K562 (cell line): ENCODE measurements at places on chromosomes 12 and 14. TPM values are rescaled to one million over a fixed set of nuclear protein-coding genes. Genes with fewer than 3 reads are reported as not detected.
A peak's percentile ranks its signal among the peaks of the same experiment; 100 is the strongest.

GRCh38 chr14:54682578-54682977, 115.7 kb downstream of the SAMD4A start:
- no peak overlapping the region for H3K27ac ChIP-seq
- peaks cover 18% of the 10 kb centered on the region; the same call in 2 of the 3 replicates for H3K36me3 ChIP-seq
- no peaks in the 10 kb centered on the region for H3K27me3 ChIP-seq
- H3K4me1 ChIP-seq, result no peaks in the 10 kb centered on the region; the same call in 1 of the 2 replicates

The RNU4-1 gene
- not detected in 2 replicates for polyA plus RNA-seq

DNA sequence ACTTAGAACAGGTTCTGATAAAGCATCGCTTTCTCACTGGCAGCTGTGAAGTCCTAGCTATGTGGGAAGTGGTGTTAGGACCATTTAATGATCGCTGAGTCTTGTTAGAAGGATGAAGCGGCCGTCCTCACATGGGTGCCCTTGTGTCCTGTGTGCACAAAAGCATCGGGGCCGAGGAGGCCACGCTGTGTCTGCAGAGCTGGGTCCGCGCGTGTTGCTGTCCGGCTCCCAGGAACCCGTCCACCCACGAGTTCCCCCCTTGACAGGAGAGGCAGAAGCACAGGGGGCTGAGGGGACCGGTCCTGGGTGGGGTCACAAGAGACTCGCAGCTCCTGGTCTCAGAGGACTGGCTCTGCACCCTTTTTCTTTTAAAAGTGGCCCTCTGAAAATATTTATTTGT, 90.4 kb downstream of the ADGRD1 start:
- no peak for DNase-seq
- H3K27ac ChIP-seq, result no peak overlapping the region

The CFAP73 gene
- polyA plus RNA-seq, result not detected in 2 replicates

GRCh38 chr14:70289138-70289537, 70.3 kb downstream of the COX16 start:
- H3K27me3 ChIP-seq, result no peaks in the 10 kb centered on the region
- DNase-seq, result no peak
- no peaks in the 10 kb centered on the region for H3K36me3 ChIP-seq
- H3K4me1 ChIP-seq, result no peaks in the 10 kb centered on the region
- H3K4me3 ChIP-seq, result no peak overlapping the region

The SMAGP gene
- 33.6 and 35.3 TPM in 2 replicates for polyA plus RNA-seq

DNA sequence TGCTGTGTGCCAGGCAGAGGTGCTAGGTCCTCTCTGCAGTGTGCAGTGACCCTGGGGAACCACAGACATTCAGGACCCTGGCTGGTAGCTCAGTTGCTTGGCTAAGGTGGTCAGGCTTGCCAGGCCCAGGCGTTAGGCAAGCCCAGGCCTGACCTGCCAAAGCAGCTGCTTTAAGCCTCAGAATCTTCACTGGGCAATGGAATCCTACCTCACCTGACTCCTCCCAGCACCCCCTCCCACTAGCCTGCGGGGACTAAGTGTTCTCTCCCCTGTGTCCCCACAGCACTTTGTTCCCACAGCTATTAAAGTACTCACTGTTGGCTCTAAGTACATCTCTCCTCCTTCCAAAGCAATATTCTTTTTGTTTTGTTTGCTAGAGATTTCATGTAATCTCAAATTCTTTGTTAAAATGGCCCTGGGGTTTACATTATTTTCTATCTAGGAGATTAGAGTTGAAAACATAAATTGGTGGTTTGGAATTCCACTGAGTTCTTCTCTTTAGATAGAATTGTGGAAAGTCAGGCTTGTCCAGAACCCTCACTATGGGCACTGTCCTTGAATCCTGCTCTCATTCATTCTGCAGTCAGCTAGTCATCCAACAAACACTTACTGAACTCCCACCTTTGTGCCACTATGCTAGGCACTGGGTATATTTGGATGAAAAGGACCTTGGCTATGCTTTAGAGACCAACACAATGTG, 44.4 kb downstream of the DGLUCY start:
- H3K4me1 ChIP-seq, result peaks cover 6% of the 10 kb centered on the region
- no peak for DNase-seq
- peaks cover 42% of the 10 kb centered on the region; the same call in 1 of the 3 replicates for H3K36me3 ChIP-seq
- H3K27ac ChIP-seq, result no peak overlapping the region
- H3K4me3 ChIP-seq, result no peak overlapping the region

The SPTLC2 gene
- 8.6 and 14.0 TPM in 2 replicates for polyA plus RNA-seq

DNA sequence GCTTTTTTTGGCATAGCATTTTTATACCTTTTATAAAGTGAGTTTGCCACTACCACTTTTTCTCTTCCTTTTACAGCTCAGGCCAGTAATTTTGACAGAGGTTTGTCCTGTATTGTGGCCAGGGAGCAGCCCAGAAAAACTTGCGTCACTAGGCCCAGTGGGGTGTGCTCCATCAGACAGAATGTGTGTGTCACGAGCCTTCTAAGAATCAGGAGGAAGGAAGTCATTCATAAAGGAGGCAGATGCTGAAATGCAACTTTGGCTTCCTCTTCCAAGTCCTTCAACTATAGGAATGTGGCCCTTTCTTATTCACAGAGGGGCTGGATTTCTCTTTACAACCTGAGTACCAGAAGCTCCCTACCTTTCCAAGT, 10.1 kb upstream of the RAB35 start:
- H3K27me3 ChIP-seq, result no peaks in the 10 kb centered on the region
- H3K36me3 ChIP-seq, result peaks cover 52% of the 10 kb centered on the region
- H3K27ac ChIP-seq, result no peak overlapping the region
- no peaks in the 10 kb centered on the region for H3K4me1 ChIP-seq
- DNase-seq, result no peak

The LRP1-AS gene
- polyA plus RNA-seq, result not detected in 2 replicates

DNA sequence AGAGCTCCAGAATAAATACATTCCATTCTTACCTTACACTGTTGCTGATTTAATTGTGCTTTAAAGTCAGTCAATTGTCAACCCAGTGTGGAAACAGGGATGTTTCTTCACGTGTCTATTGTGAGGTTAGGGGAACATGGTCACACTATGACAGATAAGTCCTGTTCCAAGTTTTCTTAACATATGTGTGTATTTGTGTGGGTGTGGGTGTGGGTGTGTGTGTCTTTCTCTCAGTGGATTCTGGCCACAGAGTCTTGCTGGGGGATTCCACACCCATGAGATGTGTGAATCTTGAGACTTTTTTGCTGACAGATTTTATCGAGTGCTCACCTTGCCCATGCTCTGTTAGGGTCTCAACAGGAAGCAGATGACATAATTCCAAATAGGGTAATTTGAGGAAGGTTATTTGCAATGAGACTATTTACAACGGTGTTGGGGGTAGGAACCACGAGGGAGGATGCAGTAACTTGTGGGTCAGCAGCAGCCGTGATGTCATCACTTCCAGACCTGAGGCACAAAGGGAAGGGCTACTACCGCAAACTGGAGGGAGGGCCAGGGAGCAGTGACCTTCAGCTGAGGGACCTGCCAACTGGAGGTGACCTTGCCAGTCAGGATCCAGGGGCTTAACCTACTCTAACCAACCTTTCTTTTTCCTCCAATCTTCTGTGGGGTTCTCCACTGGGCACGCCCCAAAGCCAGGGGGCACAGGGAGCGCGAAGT, 1.9 kb upstream of the VRK1 start:
- H3K27me3 ChIP-seq, result no peaks in the 10 kb centered on the region; the same call in 1 of the 2 replicates
- no peak for DNase-seq
- no peak overlapping the region for H3K4me3 ChIP-seq
- H3K4me1 ChIP-seq, result peaks cover 10% of the 10 kb centered on the region; the same call in 1 of the 2 replicates

The LRP10 gene
- polyA plus RNA-seq, result 12.7 and 15.9 TPM in 2 replicates

DNA sequence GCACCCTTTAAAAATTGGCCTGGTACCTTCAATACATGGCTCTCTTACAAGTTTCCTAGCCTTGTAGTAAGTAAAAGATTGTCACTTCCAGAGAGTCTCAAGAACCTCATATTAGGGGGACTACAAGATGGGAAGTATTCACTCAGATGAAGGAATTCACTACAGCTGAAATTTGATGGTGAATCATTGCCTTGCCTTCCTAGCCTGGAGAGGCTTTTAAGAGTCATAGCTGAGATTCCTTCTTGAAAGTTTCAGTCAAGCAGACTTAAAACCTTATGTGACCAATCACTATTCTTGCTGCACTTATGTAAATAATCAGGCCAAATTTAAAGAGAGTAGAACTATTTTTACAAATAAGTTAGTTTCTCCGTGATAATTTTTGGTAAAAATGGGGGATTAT, 451.6 kb downstream of the TRHDE start:
- no peaks in the 10 kb centered on the region for H3K4me1 ChIP-seq
- H3K4me3 ChIP-seq, result no peak overlapping the region
- DNase-seq, result no peak
- H3K36me3 ChIP-seq, result no peaks in the 10 kb centered on the region
- no peak overlapping the region for H3K27ac ChIP-seq

DNA sequence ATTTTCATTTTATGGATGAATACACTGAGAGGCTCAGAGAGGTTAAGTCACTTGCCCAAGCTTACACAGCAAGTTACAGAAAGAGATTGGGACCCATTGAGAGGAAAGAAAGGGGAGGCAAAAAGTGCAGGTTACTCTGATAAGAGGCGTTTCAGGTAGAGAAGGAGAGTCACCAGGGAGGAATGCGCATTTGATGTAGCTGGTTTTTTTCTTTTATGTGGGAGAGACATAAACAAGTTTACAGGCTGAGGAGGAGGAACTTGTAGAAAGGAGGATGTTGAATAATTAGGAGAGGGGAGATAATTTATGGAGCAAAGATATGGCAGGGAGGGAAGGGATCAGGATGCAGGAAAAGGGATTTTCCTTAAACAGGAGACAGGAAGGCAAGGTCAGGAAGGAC, 297.0 kb downstream of the PCNX1 start:
- no peaks in the 10 kb centered on the region for H3K4me1 ChIP-seq
- H3K27me3 ChIP-seq, result no peaks in the 10 kb centered on the region
- H3K27ac ChIP-seq, result no peak overlapping the region
- no peak overlapping the region for H3K4me3 ChIP-seq
- no peak for DNase-seq

The RTL1 gene
- polyA plus RNA-seq, result not detected in 2 replicates

The IFI27L1 gene
- 25.0 and 25.6 TPM in 2 replicates for polyA plus RNA-seq

GRCh38 chr12:6547987-6548386, 7.9 kb downstream of the IFFO1 start:
- no peaks in the 10 kb centered on the region for H3K36me3 ChIP-seq
- no peak for DNase-seq
- peaks cover 59% of the 10 kb centered on the region for H3K4me1 ChIP-seq
- H3K27me3 ChIP-seq, result no peaks in the 10 kb centered on the region

DNA sequence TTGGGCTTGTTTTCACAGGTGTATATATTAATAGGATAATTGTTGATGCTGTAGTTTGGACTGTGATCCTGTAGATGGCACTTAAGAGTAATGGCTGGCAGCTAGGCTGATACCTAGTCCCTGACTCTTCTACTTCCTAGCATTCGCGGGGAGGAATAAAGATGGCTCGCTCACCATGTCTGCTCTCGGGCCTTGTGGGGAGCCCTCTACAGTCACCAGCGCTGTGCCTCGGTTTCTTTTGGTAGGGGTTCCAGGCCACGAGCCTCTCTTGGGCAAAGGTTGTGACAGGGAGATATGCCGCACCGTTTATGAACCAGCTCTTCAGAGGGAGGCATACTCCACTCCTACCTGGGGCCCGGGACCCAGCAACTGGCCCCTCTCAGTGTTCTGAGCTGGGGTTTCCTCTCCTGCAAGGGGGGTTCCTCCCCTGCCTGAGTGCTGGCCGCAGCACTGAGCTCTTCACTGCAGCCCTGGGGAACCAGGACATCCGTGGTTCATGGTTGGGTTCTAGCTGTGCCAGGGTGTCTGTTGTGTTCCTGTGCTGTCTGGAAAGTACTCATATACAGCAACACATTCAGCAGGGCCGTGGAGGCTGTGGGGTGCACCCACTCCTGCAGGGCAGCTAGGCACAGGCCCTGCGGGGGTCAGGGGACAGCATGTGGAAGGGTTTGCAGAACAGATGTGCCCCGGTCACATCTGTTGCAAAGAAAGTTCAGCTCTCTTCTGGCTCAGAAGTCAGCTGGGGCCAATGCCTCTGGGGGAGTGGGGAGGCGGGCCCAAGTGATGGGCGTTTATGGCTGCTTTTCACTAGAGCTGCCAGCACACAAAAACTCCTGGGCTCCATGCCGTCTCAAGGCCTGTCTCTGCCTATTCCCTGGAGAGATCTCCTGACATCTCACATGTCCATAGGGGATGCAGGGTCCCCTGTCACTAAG, 147.9 kb downstream of the PPFIA2 start:
- H3K4me1 ChIP-seq, result no peaks in the 10 kb centered on the region
- no peak overlapping the region for H3K27ac ChIP-seq
- no peaks in the 10 kb centered on the region for H3K27me3 ChIP-seq

The SERPINA9 gene
- not detected in 2 replicates for polyA plus RNA-seq

GRCh38 chr12:104991565-104992128, 5.5 kb downstream of the NOPCHAP1 start:
- H3K36me3 ChIP-seq, result peaks cover 84% of the 10 kb centered on the region
- H3K4me1 ChIP-seq, result no peaks in the 10 kb centered on the region
- H3K4me3 ChIP-seq, result no peak overlapping the region
- H3K27ac ChIP-seq, result no peak overlapping the region
- DNase-seq, result no peak

The SPIC gene
- polyA plus RNA-seq, result not detected in 2 replicates

The CD63 gene
- 501 and 655 TPM in 2 replicates for polyA plus RNA-seq

DNA sequence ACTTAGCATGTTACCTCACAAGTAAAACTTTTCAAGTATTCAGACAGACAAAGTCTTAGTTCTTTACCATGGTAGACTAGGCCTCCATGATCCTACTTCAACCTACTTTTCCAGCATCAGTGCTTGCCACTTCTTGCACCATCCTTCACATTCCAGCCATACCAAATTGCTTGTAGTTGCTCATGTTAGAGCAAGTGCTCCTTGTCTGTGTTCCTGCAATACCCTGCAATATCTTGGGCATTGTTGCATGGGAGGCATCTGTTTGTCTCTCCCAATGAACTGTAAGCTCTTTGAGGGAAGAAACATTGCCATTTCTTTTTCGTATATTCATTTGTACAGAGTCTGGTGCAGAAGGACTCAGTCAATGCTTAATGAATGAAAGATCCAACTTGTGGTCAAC, 78.0 kb downstream of the SRGAP1 start:
- no peaks in the 10 kb centered on the region for H3K4me1 ChIP-seq
- DNase-seq, result no peak
- H3K27ac ChIP-seq, result no peak overlapping the region
- H3K36me3 ChIP-seq, result no peaks in the 10 kb centered on the region

The TMTC2 gene
- 0.53 and 0.57 TPM in 2 replicates for polyA plus RNA-seq

GRCh38 chr12:46524778-46525177, 152.2 kb upstream of the SLC38A2 start:
- no peak for DNase-seq
- H3K27me3 ChIP-seq, result no peaks in the 10 kb centered on the region
- no peaks in the 10 kb centered on the region for H3K36me3 ChIP-seq
- H3K27ac ChIP-seq, result peak overlapping the region; percentile 49; the same call in 1 of the 3 replicates

The CCDC175 gene
- polyA plus RNA-seq, result not detected in 2 replicates

DNA sequence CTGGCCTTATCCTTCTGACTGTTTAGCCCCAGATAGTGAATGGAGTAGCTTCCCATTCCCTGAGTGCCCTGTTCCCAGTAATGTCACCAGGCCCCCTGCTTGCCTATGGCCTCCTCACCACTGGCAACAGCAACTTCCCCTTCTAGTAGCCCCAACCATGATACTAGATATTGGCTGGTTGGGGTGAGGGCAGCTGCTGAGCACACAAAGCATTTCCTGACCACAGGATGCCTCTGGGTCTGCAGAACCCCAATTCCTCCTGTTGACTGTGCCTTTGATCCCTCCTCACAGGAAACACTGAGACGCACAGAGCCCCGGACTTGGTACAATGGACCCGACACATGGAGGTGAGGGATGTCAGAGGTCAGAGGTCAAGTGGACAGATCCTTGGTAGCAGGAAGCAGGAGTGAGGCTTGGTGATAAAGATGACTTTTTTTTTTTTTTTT, 597 bp downstream of the SOAT2 start:
- H3K36me3 ChIP-seq, result no peaks in the 10 kb centered on the region
- H3K27me3 ChIP-seq, result no peaks in the 10 kb centered on the region
- H3K27ac ChIP-seq, result no peak overlapping the region
